NCI-H2081 (cell line): ENCODE measurements at places on chromosomes 1 and 21.

- DNase-seq = no peak
Measured at GRCh38 chr1:33860671-33861070, 3.2 kb upstream of the HMGB4 start.

GRCh38 chr1:3120140-3120539, 51.1 kb downstream of the PRDM16 start:
- no peak for DNase-seq

GRCh38 chr1:31007462-31007991, 58.0 kb downstream of the PUM1 start:
- DNase-seq = no peak

GRCh38 chr1:61183471-61184039, 101.2 kb downstream of the NFIA start:
- DNase-seq = peak; percentile 73

DNA sequence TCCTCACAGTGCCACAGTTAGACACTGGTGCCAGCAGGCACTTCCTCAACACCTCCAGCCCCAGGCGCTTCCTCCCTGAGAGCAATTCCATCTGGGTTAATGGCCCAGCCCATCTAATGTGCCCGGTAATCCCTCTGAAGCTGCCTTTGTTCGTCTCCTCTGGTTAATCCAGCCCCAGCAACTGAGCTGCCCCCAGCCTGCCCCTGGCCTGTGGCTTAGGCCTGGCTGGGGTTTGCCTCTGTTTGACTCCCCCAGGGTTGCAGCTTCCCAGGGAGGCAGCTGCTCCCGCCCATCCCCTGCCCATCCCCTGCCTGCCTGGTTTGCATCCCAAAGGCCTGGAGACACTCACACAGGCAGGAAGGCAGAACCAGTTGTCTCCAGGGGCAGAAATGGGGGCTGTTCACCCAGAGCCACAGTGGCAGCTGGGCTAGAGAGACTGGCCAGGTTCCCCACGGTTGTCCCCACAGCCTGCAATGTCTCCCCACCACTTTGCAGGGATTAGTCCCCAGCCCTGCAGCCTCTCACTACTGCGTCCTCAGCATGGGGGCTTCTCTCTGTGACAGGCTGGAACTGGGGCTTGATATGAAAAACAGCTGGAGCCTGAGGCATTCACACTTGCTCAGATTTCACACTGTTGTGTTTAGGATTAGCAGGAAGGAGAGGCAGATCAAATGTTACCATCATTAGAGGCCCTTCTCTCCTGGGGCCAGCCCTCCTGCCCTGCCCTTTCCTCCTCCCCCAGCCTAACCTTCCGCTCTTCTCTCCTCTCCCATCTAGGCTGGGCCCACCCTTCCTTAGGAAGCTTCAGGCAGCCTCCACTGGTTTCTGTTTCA, 120.2 kb downstream of the TLR5 start:
- DNase-seq = peak; percentile 77

DNA sequence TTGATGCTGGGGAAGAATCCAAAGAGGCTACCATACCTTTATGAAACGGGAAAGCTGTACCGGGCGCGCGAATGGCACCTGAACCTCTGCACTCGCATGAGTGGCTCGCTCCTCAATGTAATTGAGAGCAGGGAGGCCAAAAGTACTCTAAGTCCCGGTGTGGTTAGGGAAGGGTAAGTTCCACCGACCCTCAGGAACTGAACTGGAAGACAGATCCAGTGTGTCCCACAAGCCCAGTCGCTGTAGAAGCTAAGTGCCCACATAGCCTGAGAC, 1.0 kb downstream of the GATAD2B start:
- no peak for DNase-seq

DNA sequence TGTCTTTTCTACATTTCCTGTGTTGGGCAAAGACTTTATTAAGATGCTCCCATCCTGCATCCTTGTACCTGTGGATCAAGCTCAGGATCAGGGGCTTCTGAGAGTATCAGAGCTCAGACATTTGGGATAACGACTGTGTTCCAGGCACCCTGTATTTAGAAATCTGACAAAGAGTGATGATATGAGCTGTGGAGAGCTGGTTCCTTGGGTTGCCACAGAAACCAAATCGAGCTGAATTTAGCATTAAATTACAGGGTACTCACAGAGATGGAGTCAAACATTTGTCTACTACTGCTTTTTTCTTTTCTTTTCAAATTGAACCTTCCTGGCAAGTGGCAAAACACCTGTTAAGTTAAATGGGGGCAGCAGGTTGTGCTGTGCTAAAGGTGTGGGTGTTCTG, 110.6 kb downstream of the XCL2 start:
- peak; percentile 52 for DNase-seq

DNA sequence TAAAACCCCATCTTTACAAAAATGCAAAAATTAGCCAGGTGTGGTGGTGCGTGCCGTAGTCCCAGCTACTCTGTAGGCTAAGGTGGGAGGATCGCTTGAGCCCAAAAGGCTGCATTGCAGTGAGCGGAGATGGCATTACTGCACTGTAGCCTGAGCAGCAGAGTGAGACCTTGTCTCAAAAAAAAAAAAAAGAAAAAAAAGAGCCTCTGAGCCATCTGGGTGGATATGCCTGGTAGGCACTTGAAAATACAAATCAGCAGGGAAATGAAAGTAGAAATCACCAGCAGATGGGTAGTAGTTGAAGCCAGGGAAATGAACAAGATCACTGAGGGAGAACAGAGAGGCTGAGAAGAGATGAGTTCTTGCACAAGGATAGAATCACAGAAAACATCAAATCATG, 131.0 kb upstream of the HMCN1 start:
- DNase-seq = no peak

DNA sequence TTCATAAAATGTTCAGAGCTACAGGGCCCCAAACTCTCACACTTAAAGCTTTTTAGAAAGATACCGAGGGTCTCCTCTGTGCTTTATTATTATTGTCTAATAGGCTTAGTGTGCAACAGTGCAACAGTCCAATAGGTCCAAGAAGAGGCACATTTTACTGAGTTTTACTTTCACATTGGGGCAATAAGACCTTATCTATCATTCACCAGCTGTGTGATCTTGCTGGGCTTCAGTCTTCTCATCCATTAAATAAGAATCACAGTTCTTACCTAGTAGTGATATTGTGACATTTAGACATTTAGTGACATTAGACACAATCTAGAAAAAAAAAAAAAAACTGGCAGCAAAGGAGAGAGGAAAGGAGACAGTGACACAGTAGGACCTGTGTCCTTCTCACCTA, 175.8 kb upstream of the NFIA start:
- DNase-seq = no peak

- DNase-seq = no peak
Measured at GRCh38 chr1:28175955-28176485, 470 bp downstream of the PTAFR start.

GRCh38 chr1:60575326-60575977, 501.9 kb upstream of the C1orf87 start:
- DNase-seq = no peak

DNA sequence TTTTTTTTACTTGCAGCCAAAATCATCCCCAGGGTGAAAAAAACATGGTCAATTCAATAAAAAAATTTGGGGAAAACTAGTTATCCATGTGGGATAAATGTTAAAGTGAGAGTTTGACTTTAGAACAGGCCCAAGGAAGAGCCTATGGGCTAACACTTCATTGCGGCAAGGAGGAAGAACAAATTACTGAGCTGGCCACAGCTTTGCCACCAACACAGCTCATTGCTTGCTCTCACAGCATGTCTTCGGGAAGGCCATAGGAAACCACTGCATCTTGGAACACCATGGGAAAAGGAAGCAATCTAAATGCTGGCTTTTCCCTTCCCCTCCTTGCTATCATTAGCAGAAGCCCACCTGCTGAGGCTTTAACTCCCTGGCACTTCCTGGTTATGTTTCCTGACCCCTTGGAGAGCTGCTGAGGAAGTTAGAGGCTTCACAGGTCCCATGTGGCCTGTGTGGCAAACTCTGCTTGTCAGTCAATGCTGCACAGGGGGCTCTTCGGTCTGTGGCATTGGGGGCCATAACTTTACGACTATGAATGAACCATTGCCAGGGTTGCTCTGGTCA, 86.0 kb downstream of the SLC25A24 start:
- DNase-seq = no peak

DNA sequence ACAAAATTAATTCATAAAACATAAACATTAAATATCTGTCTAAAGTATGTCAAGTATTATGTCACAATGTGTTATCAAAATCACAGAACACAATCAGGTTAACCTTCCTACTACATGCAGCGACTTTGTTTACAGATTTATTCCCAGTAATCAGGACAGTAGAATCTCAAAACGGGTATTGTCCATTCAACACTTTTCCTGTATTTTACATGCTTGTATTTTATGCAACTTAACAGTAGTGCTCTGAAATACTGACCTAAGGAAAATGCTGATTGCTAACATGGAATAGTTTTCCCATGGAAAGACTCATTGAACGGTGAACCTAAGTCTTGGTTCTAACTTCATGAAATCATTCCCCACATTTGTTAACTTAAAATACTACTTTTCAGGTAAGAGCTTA, 2.3 kb downstream of the SERBP1 start:
- DNase-seq = no peak

DNA sequence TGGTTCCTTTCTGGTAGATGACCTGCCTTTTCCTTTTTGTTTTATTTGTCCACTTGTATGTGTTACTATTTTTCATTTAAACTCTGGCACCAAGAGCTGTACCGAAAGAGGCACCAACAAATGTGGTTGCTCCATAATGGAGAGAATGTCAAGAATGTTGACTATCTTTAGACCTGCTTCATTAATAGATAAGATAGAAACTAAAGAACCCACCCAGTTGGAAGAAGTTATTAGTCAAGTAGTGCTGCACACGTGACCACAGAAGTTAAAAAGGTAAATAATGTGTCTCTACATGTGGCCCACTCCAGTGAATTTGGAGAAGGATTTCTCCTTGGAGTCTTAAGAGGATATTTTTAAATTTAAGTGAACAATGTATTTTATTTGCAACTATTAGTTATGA, 9.3 kb downstream of the ATP1A1 start:
- no peak for DNase-seq

DNA sequence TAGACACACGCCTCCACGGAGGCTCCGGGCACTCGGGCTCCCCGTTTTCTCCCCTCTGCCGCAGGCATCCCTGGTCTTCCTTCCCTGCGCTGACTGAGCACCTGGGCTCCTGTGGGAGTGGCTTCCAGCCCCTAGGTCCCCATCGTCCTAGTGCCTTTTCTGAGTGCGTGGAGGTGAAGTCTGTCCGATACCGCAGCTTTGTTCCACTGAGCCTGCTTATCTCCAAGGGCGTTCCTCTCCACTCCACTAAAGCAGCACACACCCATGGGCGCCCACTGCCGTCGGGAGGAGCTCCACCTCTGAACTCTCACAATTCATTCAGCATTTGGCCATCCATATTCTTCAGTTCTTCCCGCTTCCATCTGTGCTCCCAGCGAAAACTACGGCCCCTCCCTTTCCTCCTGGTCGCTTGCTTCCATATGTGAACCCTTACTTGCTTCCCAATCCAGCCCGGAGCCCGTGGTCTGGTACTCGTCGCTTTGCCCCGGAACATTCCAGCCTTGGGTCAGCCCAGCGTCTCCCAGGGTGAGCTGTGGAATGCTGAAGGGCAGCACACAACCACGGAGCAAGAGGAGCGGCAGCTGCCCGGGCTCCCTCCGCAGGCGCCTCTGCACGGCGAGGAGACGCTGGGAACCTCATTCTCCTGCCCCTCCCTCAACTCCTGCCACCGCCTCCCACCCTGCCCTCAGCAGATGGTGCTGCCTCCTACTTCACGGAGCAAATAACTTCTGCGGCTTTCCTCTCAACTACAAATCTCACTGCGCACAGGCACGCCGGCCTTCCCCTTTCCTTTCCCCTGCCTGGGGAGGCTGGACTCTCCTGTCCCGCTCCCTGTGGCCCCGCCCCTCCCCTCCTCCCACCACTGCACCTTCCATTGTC, 27.5 kb downstream of the ATP8B2 start:
- no peak for DNase-seq

DNA sequence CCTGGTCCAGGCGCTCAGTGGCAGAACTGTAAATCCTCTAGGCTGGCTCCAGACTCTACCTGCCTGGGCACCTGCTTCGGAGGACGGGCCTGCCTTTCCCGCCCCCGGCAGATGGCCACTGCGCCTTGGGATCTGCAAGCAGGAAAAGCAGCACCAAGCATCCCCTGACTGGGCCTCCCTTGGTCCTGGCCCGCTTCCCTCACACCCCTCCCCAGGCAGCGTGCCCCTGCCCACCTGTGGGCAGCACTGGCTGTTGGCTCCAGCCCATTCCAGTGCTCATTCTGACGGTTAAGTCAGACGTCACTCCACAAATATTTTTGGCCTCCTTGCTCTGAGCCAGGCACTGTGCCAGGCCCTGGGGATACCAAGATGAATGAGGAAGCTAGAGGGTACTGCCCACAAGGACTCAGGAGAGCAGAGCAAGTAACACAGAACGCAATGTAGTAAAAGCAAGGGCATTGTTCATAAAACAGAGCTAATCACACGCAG, 22.0 kb upstream of the BLACAT1 start:
- DNase-seq = peak; percentile 42

DNA sequence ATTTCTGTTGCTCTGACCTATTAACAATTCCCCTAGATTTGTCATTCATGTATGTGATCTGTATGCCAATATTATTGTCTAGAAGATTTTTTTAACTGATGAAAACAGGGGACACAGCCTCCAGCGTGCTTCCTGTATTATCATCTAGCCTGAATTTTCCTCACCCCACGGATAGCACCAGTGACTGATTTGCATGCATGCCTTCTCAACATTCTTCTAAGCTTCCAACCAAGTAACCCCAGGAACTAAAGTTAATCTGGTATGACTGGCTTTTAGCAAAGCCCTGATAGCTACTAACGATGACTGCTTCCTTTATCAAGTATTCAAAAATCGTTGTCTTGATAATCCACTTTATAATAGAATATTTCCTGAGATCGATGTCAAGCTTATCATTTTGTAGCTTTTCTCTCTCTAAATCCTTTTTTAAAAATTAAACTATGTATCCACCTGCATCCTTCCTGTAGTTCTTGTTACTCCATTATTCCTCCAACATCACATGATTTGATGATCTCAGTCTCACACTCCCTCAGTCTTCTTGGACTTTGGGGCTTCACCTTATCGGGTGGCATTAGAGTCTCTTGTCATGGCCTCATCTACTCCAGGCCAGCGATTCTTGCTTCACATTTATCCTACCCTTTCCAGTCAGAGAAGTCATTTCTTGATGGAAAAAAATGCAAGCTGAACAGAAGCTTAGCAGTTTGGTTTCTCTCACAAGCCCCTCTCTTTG, 19.0 kb downstream of the BCAR3 start:
- DNase-seq = no peak

- peak; percentile 8 for DNase-seq
Measured at GRCh38 chr1:193105821-193106177, 585 bp upstream of the GLRX2 start.

DNA sequence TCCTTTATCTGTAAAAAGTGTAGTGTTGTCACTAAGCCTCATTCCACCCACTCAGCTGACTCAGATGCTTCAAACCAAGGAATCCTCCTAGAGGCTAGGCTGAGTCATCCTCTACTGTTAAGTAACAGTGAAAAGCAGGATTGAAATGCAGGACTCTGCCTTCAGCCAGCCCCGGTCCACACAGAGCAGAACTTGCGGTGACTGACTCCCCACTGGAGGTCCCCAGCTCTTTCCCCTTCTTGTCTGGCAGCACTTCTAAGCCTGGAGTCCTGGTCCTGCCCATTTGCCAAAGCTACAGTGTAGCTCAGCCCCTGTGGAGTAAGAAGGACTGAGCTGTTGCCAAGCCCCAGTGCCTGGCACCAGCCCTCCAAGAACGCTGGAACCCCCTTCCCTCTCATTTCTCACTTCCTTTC, 1.7 kb downstream of the RAB7B start:
- DNase-seq = no peak
